SK-N-SH (cell line): ENCODE measurements at places on chromosomes 5 and 9.

- DNase-seq = no peak
Measured at GRCh38 chr9:108766626-108767161, 89.1 kb downstream of the ACTL7B start.

GRCh38 chr9:86022687-86023266 lies 76.6 kb downstream of the GOLM1 start:
- no peak for DNase-seq

GRCh38 chr9:99103901-99104458 lies 933 bp upstream of the TGFBR1 start:
- no peak for DNase-seq

DNA sequence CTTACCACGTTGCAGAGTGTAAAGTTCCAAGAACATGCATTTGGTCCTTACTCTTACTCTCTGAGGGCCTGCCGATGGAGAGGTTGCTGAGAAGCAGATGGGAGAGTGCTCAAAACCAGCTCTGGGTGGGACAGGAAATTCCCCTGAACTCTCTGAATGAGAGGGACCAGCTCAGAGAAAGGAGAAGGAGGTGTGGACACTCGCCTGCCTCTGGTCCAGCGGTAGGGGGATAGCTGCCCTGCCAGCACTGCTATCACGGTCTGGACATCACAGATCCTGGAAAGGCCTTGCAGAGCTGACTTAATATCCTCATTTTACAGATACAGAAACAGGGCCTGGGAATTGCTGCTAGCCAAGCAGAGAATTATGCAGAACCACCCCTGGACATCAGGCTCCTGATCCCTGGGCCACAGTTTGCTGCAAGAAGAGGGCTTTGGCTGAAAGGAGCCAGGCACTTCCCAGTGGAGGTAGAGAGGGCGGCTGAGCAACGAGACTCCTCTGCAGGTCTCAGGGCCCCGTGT lies 4.9 kb downstream of the TRAF1 start:
- DNase-seq = peak; percentile 74

DNA sequence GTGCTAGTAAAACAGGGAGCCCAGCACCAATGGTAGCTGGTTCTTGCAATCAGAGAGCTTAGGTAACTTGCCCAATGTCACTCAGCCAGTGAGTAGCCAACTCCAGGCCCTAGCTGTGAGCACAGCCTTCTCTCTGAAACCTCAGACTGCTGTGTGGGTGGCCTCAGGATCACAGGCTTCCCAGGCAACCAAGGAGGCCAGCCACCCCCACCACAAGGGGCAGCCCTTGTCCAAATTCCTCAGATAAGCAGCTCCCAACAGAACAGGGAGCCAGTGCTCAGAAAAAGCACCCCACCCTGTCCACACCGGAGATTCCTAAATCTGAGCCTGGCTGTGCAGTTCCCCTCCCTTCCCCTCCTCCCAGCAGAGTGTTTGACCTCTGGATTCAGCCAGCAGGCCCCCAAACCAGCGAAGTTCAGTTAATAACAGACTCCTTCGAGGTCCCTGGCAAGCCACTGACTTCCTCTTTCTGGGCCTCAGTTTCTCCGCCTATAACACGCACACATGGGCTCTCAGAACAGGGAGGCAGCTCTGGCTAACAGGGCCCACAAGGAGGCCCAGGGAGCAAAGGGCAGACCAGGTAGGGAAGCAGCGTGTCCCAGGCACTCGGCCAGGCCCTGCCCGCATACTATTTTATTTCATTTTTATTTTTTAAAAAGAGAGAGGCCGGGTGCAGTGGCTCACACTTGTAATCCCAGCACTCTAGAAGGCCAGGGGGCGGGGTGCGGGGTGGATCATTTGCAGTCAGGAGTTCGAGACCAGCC lies 2.7 kb downstream of the EEIG1 start:
- no peak for DNase-seq

DNA sequence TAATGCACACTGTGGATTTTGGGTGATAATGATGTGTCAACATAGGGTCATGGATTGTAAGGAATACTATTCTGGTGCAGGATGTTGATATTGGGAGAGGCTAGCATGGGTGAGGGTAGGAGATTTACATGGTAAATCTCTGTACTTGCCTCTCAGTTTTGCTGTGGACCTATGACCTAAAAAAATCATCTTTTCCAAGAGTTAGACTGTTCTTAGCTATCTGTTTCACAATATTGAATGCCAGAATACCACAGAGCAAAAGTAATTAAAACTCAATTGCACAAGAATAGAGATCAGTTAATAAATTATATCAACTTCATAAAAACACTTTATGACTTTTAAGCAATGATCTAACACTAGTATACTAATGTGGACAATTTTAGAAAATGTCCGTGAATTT lies 651.6 kb downstream of the HTR1A start:
- DNase-seq = no peak

DNA sequence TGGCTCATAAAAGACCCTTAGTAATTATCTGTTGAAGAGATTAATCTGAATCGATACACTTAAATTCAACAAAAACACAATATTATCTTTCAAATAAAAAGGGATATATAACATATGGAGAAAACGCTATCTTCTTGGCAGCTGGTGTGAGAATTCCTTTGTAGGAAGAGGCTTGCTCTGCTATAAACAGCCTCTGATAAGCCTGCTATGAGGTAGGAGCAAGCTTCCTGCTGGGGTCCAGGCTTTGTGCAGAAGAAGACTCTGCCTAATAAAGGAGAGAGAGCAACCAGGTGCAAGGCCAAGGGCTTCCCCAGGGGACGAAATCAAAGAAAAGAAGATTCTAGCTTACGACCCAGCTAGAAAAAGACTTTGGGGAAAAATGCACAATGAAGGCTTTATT lies 43.3 kb upstream of the SSBP2 start:
- DNase-seq = no peak

GRCh38 chr5:135662061-135662481 lies 83.3 kb upstream of the CXCL14 start:
- DNase-seq = no peak

GRCh38 chr5:10668697-10669096 lies 92.3 kb downstream of the DAP start:
- no peak for DNase-seq

DNA sequence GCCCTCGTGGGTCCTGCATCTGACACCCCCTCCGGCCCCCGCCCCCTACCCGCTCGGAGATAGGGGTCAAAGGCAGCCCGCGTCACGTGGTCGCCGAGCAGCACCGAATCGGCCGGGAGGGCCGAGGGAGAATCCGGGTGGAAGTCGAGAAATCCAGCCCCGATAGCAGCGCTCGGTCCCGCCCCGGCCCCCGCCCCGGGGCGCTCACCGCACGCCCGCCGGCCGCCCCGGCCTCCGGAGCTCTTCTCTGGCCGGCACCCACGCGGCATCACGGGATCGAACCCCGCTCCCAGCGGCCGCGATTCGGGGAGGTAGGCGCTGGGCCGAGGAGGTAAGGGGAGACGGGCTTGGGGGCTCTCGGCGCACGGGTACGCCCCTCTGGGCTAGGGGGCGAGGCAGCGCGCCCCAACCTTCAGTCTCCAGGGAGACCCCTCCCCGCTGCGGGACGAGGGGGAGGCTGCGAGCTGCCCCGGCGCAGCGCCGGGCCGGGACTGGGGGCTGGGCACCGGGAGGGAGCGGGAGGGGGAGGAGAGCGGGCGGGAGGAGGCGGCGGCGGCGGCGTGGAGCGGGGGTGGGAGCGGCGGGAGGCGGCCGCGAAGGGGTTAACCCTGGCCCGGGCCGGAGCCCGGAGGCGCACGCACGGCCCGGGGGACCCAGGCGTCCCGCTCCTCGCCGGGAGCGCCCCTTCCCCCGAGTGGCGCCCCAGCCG lies 22.1 kb upstream of the NDST1 start:
- peak; percentile 93 for DNase-seq

DNA sequence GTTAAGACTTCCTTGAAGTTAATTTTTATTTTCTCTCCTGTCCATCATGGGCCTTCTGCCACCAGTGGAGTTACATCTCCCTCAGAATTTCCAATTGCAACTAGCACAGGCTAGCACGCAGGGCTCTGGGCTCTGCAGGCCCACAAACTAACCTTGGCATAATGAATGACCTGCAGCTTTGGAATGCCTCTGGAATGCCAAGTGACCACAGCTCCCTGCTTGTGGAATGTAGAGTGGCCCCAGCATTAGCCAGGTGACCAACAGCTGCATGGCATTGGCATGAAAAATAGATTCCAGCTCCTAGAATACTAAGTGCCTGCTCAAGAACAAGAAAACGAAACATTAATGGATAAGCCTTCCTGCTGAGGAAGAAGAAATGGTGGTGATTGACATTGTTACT lies 726.1 kb downstream of the BRINP1 start:
- no peak for DNase-seq

- DNase-seq = no peak
Measured at GRCh38 chr5:109529520-109529919, 119.7 kb upstream of the PJA2 start.

- no peak for DNase-seq
Measured at GRCh38 chr9:99778308-99778707, 43.4 kb upstream of the NR4A3 start.

DNA sequence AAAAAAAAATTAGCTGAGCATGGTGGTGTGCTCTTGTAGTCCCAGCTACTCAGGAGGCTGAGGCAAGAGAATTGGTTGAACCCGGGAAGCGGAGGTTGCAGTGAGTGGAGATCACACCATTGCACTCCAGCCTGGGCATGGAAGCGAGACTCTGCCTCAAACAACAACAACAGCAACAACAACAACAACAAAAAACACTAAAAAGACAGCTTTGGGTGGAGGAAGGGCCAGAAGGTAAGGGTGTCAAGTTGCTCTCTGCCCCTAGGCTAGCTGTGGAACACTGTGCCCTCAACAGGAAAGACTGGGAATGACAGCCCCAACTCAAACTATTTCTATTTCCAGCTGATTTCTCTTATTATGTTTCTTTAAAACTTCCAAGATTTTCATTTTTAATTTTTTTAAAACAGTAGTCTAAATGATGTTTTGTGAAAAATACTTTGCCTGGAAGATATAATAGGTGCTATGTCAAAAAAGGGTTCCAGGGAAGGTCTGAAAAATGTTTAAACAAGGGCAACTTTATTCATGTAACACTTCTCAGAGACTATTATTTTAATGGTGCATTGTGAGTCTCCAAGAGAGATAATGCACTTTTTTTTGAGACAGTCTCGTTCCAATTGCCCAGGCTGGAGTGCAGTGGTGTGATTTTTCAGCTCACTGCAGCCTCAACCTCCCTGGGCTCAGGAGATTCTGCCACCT lies 29.9 kb downstream of the CLINT1 start:
- peak; percentile 14 for DNase-seq

GRCh38 chr5:177608243-177609075 lies 8.5 kb downstream of the B4GALT7 start:
- DNase-seq = no peak

- DNase-seq = no peak
Measured at GRCh38 chr9:87810679-87811178, 71.9 kb upstream of the SPATA31E1 start.

DNA sequence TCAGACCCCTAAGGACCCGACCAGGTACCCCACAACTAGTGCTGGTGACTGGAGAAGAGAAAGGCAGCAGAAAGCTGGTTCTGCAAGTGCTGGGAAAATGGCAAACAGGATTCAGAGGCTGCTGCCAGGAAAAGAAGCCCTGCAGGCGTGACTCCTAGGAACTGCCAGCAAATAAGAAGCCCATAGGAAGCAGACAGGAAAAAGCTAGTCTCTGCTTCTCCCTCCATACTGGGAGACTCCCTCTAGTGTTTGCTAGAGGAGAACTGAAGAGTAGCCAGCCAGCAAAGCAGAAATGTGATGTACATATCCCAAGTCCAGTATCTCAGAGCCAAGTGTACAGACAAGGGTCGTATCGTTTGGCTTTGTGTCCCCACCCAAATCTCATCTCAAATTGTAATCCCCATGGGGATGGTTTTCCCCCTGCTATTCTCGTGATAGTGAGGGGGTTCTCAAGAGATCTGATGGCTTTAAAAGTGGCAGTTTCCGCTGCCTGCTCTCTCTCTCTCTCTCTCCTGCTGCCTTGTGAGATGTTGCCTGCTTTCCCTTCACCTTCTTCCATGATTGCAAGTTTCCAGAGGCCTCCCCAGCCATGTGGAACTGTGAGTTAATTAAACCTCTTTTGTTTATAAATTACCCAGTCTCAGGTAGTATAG lies 38.1 kb upstream of the TUSC1 start:
- DNase-seq = peak; percentile 62

DNA sequence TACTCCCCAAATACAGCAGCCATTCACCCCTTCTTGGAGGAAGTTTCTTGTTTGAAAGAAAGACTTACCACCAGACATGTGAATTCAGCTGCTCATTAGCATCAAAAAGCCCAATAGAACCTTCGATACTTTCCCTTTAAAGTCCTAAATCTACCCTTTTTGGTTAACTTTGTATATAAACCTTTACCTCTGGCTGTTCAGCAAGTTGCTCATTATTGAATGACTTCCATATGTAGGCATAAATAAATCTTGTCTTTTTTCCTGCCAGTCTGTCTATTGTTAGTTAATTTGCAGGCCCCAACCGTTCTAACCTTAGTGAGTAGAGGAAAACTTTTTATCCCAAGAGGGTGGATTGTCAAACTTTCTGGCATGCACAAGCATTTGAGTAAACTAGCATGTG lies 27.9 kb upstream of the FBXL17 start:
- no peak for DNase-seq

DNA sequence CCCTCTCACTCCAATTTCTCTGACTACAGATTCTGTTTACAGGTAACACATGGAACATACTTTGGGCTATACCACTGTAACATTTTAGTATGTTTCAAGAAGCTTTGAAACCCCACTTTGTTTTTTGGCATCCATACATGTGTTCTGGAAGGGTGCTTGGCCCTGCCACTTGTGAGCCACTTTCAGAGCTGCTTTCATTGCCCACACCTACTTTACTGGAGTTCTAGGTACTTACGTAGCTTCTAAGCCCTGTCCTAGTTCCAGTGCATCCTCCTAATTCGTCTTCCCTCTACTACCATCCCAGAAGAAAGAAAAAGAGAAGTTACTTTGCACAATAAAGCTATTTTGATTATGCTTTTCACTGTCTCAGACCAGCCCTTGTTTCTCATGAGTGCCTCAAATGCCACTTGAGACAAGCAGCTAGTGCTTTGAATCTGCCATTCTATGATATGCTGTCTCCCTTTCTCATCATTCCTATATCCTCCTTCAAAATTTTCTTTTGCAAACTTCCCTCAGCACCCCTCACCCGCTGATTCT lies 26.5 kb upstream of the C5orf47 start:
- DNase-seq = no peak

- DNase-seq = peak; percentile 88
Measured at GRCh38 chr9:129394061-129394885, 216.2 kb upstream of the IER5L start.

DNA sequence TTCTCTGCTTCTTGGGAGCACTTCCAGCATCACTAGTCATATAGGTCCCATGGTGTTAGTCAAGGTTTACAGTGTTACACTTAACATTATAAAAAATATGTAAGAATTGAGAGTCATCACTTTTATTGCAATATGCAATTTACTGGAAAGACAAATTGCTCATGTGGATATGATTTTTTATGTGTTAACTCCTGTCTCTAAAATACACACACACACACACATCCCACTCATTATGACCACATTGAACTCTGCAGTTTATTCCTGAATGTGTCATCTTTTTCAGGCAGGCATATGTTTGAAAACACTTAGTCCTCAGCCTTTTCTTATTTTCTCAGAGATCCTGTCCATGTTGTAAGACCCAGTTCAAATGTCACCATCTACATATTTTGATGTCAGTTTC lies 148.5 kb upstream of the MRPS30 start:
- no peak for DNase-seq
